ENCODE measurements at places on chromosomes 6 and 20.
A peak's percentile ranks its signal among the peaks of the same experiment; 100 is the strongest.

DNA sequence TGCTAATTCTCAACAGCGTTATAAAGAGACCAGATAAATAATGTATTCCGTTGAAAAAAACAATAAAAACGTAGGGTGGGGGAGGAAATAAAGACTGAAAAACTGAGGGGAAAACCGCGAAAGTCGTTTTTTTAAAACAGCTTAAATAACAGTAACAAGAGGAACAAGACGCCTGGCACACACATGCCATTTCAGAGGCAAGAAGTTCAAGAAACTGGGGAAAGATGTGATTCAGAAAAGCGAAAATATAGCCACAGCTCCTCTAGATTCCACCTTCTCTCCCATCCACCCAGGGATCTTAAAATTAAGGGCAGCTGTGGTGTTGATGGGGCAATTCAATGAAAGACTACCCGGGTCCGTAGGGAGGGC is 1.3 kb downstream of the EPB41L2 start:
- no peak for DNase-seq

- peak; percentile 72 for DNase-seq
Observed at GRCh38 chr6:163457637-163458561, 43.4 kb downstream of the QKI start.

- no peak for DNase-seq
Observed at GRCh38 chr20:63005862-63006539, 763 bp downstream of the BHLHE23 start.

DNA sequence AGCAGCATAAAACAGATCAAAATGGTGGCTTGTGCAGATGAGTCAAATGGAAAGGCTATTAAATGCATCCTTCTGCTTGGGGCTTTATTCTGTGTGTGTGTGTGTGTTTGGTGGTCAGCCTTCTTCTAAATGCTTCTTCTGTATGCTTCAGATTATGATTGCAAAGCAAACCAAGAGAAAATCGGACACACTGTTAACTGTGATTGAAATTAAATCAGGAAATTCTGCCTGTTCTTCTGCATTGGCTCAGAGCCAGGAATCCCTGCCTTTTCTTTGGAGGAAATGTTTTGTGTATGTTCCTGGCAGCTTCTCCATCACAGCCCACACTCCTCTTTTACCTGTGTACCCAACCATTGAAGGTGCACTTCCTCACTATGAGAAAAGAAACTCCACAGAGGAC is 22.3 kb upstream of the PDE10A start:
- DNase-seq = no peak

DNA sequence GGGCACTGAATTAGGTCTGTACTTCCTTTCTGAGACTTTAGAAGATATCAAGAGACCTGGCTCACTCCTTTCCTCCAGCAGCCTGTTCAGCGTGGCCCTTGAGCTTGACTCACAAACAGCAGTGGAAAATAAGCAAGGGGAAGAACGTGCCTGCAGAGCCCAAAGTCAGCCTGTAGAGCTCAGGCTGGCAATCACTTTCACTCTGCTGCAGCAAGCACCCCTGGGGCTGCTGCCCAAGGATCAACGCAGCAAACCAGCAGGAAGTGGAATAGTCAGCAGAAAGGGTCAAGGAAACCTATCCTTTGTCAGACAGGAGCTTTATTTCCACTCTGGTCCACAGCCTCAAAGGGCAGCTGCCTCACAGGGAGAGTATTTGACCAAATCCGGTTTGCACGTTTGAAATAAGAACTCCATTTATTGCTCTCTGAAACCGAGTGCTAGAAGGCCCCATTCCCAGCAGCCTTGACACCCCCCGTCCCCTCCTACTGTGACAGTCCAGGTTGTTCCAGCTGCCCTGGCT is 77.4 kb downstream of the PRDM1 start:
- DNase-seq = no peak

DNA sequence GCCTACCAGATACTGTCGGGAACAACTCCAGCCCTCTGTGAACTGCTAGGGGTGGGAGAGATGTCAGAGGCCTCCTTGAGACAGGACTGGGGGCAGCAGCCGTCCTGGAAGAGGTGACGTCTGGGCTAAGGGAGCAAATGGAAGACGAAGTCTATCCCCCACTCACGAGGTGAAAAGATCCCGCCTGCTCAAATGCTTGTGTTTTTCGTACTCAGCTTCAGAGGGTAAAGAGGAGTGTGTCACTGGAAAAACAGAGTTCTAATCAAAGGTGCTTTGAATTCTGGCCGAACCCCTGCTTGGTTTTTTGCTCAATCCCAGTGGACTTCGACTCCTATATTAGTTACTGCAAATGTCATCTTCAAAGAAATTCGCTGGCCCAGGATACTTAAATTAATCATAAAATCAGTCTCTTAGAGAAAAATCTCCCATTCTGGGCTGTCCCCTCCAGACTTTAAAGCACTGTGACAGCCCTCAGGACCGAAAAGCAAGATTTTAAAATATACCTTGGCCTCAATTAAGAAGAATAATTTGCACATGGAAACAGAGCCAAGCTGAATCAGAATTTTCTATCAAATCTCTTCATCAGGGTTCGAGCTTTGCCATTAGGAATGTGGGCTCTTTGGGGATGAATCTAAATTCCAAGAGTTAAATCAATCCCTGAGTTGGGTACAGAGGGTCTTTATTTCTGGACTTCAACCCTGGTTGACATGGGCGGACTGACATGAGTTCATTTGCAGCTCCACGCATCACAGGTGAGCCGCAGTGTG is 61.8 kb upstream of the AFDN start:
- DNase-seq = no peak

DNA sequence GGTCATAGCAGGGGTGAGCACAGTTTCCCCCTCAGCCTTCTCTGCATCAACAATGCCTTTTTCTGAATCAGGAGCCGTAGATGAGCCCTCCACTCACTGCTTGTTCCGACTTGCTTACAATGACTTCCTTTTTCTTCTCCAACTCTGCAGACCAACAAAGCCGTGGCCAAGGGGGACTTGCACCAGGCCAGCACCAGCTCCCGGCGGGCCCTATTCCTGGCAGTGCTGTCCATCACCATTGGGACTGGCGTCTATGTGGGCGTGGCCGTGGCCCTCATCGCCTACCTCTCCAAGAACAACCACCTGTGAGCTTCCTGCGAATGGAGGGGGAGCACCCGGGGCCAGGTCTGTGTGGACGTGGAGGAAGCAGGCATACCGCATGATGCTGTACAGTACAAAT is 195.8 kb downstream of the SYNDIG1 start:
- no peak for DNase-seq

DNA sequence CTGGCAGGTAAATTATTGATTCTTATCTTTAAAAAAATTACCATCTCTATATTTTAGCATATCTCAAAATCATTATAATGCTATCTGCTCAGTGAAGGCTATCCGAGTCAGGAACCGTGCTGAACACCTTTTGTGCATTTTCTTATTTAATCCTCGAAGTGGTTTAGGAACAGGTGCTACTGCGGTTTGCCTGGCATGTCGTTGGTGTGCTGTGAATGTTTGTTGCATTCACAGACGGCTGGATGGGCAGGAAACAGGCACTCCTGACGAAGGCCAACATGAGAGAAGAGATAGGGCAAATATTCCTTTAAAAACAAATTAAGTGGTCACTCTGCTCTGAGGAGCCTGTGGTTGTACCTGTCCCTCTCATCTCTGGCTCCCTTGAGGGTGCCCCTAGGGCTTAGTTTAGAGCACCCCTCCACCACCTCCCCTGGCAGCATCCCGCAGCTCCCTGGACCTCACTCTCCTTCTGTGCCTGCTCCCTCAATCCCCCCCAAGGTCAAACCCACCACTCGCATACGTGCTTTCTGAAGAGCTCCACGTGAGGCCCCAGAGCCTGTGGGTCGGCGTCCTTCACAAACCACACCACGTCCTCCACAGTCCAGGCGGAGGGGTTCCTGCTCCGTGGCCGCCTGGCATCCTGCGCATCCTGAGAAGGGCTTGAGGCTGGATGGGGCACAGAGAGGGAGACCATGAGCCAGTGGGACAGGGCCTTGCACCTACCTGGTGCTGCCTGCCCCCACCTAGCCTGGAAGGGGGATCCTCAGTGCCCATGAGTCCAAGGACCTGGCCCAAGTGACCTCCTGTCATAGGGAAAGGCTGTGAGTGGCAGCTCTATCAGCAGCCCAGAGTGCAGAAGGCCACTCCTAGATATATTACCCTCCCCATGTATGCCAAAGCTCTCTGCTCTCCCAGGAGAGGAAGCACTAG is 116.5 kb downstream of the SCML4 start:
- no peak for DNase-seq

DNA sequence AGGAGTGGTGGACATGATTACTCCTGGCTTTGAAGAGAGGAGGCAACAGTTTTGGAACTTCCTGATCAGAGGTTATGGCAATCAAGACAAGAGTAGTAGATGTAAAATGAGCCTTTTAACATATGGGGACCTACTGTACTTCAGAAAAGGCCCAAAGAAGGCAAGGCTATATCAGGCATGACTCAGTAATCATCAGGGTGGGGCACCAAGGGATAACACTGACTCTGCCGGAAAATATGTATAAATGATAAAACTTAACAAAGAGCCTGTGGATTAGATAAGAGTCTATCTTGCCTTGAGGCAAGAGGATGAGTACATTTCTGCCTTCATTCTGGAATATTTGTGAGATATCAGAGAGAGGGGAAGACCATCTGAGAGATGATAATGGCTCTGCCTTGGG is 1389.9 kb upstream of the MAP3K7 start:
- no peak for DNase-seq

DNA sequence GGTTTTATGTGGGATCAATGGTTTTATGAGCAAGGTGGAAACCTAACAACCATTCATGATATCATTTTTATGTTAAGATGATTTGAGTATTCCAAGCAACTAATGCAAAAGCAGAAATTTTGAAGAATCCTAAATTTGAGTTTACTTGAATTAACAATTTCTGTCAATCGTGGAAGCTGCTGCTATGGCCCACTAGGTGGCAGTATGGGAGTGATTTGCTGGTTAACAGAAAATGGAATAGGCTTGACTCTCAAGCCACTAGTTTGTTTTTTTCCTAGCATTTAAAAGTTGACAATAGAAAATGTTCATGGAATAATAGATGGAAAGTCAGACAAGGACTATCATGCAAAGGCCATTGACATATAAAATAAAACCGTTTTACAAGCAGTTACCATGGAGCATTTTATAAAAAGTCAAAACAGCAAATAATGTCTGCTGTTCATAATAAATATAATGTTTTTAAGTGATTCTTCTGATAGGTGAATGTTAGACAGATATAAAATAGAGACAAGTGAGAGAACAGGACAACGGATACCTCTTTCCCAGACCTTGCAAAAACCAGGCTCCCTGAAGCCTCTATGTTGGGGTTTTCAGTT is 43.0 kb upstream of the TMEM200A start:
- no peak for DNase-seq

Data from HS-27A (cell line).